ENCODE measurements at places on chromosomes 16 and 17. TPM values are rescaled to one million over a fixed set of nuclear protein-coding genes. Genes with fewer than 3 reads are reported as not detected.

AATF gene
- total RNA-seq, result 66.3 TPM

MAP2K6 gene
- 18.5 TPM for total RNA-seq

SCIMP gene
- total RNA-seq, result 0.80 TPM

CDH11 gene
- total RNA-seq, result 7.5 TPM

MMP2 gene
- 8.5 TPM for total RNA-seq

- no peaks in the 10 kb centered on the region for H3K4me1 ChIP-seq
- no peaks in the 10 kb centered on the region for H3K36me3 ChIP-seq
- no peak for DNase-seq
- no peak overlapping the region for H3K4me3 ChIP-seq
- no peaks in the 10 kb centered on the region for H3K27me3 ChIP-seq
- H3K27ac ChIP-seq, result no peak overlapping the region
Observed at GRCh38 chr17:70787721-70788300, 618.5 kb downstream of the KCNJ2 start.

DNA sequence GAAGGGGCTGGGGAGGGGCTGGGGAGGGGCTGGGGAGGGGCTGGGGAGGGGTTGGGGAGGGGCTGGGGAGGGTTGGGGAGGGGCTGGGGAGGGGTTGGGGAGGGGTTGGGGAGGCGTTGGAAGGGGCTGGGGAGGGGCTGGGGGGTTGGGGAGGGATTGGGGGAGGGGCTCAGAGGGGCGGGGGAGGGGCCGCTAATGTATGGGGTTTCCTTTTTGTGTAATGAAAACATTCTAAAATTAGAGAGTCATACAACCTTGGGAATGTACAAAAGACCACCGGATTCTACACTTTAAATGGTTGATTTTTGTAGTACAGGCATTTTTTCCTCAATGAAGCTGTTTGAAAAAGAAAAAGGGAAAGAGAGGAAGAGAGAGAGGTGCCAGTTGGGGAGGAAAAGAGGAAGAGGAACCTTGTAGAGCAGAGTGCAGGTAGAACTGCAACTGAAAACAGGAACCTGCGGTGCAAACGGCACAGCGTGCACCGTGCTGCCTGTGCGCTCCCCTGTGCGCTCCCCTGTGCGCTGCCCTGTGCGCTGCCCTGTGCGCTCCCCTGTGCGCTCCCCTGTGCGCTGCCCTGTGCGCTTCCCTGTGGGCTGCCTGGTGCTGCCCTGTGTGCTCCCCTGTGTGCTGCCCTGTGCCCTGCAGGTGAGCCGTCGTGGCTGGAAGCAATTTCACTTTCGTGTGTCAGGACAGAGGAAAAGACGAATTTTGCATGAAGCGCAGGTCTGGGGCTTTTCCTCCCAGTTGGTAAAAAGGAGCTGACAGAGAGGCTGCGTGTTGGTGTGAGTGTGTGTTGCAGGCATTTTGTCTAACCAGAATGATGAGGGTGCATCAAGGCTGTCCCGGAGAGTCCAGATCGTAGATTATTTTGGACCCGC, 40.8 kb downstream of the METRNL start:
- H3K27me3 ChIP-seq, result peaks cover 8% of the 10 kb centered on the region
- peaks cover 11% of the 10 kb centered on the region for H3K4me1 ChIP-seq
- DNase-seq, result peak; percentile 31
- no peaks in the 10 kb centered on the region for H3K36me3 ChIP-seq
- H3K27ac ChIP-seq, result no peak overlapping the region

GRCh38 chr17:72927146-72927545, 165.3 kb downstream of the SLC39A11 start:
- H3K4me1 ChIP-seq, result peaks cover 4% of the 10 kb centered on the region
- no peak for DNase-seq
- no peak overlapping the region for H3K4me3 ChIP-seq
- no peaks in the 10 kb centered on the region for H3K36me3 ChIP-seq

DNA sequence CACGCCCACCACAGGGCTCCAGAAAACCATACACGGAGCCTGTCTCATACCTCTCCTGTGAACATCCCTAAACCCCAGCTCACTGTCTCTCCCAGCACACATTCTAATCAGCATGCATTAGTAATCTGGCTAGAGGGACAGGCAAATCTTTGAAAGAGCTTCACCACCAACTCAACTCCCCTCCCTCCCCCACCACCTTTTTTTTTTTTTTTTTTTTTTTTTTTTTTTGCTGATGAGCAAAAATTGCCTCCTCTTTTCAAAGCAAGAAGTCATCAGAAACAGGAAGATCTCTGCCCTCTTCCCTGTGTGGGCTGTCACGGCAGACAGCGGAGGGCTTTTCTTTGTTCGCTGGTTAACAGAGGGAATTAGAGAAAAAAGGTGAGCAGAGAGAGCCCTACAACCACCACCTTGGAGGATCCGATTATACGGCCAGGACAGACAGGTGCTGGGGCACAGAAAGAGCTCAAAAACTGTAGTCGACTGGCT, 19.9 kb downstream of the GAS7 start:
- no peak overlapping the region for H3K4me3 ChIP-seq
- peaks cover 22% of the 10 kb centered on the region for H3K4me1 ChIP-seq
- no peak overlapping the region for H3K27ac ChIP-seq
- H3K36me3 ChIP-seq, result no peaks in the 10 kb centered on the region
- no peak for DNase-seq

DNA sequence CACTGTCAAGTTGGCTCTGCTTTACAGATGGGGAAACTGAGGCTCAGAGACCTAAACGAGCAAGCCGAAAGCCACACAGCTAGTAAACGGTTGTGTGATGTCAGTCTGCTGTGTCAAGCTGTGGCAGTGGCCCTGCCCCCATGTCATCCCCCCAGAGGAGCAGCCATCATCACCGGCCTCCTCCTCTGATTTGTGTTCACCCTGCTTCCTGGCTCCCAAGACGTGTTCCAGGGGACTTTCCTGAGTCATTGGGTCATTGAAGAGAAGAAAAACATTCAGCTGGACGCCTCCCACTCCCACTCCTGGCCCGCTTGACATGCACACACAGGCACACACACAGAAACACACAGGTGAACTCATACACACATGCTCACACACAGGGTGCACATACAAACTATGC, 54.0 kb upstream of the CIBAR2 start:
- no peaks in the 10 kb centered on the region for H3K36me3 ChIP-seq
- peaks cover 57% of the 10 kb centered on the region for H3K27me3 ChIP-seq
- H3K4me3 ChIP-seq, result no peak overlapping the region
- H3K27ac ChIP-seq, result no peak overlapping the region
- no peak for DNase-seq

DNA sequence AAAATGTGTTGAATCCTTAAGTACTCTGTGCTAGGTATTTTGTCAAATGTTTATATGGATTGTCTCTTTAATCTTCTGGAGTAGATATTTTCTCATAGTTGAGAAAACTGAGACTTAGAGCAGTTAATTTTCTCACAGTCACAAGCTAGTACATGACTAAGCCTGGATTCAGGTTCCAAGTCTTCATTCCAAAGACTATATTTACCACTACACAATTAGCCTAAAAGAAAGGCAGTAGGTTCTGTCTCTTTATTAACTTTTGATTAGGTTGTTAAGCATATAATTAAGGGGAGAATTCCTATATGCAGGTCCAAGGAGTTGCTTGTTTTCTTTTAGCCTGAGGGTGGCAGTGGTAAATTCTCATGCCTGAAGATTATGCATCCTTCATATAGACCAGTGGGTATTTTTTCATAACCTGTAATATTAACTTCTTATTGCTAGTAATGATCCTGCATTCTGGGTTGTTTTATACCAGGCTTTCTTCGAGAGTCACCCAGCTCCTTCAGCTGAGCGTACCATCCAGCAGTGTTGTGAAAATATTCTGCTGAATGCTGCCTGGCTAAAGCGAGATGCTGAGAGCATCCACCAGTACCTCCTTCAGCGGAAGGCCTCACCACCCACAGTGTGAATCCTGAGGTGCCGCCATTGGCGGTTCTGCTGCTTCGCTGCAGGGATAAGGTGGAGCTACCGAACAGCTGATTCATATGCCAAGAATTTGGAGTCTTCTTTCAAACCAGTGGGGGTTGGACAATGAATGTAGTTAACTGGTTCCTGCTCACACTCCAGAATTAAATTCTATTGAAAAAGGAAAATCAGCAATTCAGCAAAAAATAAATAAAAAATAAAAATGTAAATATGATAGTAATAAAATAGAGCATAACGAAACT, 28.2 kb upstream of the KPNB1 start:
- no peaks in the 10 kb centered on the region for H3K27me3 ChIP-seq
- H3K4me3 ChIP-seq, result no peak overlapping the region
- no peaks in the 10 kb centered on the region for H3K4me1 ChIP-seq

DNA sequence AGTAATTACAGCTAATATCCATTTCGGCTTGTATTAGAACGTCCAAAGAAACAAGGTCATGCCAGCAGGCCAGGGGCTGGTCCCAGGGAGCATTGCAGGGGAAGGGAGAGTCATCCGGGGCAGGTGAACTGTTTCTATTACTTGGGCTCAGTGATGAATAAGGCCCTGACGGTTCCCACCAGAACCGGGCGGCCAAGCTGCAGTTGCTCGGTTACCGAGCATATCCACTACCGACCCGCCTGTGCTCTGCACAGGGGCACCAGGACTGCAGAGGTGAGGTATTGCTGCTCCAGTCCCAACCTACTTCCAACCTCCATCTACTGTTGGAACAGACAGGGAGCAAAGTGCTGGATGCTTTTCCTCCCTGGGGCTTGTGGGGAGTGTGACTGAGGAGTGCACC, 295.5 kb downstream of the MAF start:
- no peaks in the 10 kb centered on the region for H3K4me1 ChIP-seq
- DNase-seq, result no peak
- no peak overlapping the region for H3K4me3 ChIP-seq

- no peak overlapping the region for H3K4me3 ChIP-seq
- no peaks in the 10 kb centered on the region for H3K4me1 ChIP-seq
- no peaks in the 10 kb centered on the region for H3K36me3 ChIP-seq
- H3K27me3 ChIP-seq, result peaks cover 2% of the 10 kb centered on the region
- no peak for DNase-seq
Observed at GRCh38 chr17:83187782-83188311, 108.4 kb downstream of the METRNL start.

- no peak overlapping the region for H3K4me3 ChIP-seq
- H3K36me3 ChIP-seq, result no peaks in the 10 kb centered on the region
- H3K27ac ChIP-seq, result no peak overlapping the region
- DNase-seq, result no peak
Observed at GRCh38 chr16:64445649-64446048, 676.2 kb downstream of the CDH11 start.

DNA sequence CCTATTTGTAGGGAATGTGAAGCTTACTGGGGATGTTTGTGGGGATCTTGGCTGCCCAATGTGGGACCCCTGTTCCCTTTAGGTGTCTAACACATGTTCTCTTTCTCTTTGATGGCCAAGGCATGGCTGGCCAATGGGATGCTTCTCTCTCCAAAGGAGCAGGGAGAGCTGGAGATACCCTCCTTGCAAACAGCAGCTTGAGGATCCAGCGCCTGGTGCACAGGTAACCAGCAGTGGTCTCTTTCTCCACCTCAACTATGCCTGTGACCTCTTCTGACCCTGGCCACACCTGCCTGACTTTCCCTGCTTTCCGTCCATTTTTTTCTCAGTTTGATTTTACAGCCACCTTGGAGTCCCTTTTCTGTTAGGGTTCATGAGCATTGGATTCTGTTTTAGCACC, 16.8 kb upstream of the NKD1 start:
- no peaks in the 10 kb centered on the region for H3K4me1 ChIP-seq
- no peak for DNase-seq
- no peaks in the 10 kb centered on the region for H3K36me3 ChIP-seq

GRCh38 chr16:27441998-27442397, 40.0 kb downstream of the IL21R start:
- no peaks in the 10 kb centered on the region for H3K27me3 ChIP-seq
- H3K27ac ChIP-seq, result no peak overlapping the region
- H3K4me3 ChIP-seq, result no peak overlapping the region
- H3K4me1 ChIP-seq, result peaks cover 11% of the 10 kb centered on the region
- no peak for DNase-seq
- H3K36me3 ChIP-seq, result peaks cover 60% of the 10 kb centered on the region

DNA sequence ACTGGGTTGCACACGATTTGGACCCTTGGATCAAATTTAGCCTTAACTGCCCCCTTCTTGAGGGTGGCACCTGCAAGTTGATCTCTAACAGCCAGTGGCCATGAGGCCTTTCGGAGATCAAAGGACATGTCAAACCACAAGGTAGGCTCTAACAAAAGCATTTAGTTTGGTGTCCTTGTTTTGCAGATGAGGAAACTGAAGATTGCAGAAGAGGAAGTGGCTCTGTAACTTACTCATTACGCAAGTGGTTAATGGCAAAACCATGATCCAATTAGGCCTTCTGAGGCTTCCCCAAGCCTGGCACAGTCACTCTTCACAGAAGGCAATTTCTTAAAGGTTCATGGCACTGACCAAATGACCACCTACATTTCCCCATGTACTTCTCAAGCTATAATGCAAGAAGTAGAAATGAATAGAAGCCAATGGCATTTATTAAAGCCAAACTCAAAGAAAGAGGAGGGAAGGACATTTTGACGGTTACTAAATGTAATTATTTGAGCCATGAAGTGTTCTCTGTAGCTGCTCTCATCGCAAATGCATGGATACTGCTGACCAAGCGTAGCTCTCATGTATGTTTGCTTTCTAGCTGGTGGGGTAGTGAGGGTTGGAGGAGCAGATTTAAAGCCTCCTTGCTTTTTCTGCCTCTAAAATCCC, 32.8 kb upstream of the ABCC12 start:
- DNase-seq, result no peak
- no peaks in the 10 kb centered on the region for H3K27me3 ChIP-seq
- H3K27ac ChIP-seq, result no peak overlapping the region
- H3K4me3 ChIP-seq, result no peak overlapping the region

DNA sequence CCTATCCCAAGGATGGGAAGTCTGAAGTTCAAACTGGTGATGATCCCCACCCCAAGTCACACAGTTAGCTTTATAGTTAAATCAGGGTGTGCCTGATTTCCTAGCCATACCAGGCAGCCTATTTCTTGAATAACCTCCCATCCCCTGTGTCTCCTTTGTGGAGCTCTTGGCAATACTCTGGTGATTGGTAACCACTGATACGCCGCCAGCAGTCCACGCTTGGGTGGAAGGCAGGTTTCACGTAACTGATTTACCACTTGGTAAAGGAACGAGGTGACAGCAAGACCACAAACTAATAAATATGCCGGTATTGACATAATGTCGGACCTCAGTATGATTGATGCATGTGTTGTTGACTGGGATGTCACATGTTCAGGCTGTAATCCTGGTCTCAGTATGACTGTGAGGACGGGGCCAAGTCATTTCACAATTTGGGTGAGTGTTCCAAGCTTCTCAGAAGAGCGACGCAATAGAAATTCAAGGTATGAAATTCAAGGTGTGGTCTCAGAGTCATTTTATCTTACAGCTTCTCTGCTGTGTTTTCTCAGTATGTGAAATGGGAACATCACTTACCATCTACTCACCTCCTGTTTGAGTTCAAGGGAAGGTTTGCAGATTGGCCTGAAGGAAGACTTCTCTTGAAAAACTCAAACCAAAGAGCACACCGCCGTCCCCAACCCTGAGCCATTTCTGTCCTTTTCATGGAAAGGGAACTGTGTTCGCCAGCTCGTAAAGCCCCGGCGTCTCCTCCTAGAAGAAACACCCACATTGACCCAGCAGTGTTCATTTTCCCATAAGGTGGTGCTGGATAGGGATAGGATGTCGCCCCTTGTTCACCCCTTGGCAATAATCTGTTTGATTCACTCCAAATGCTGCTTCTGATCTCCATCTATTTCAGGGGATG, 678.9 kb downstream of the WWOX start:
- H3K4me3 ChIP-seq, result no peak overlapping the region
- no peak for DNase-seq
- H3K36me3 ChIP-seq, result no peaks in the 10 kb centered on the region
- H3K4me1 ChIP-seq, result no peaks in the 10 kb centered on the region
- no peaks in the 10 kb centered on the region for H3K27me3 ChIP-seq

- H3K27me3 ChIP-seq, result no peaks in the 10 kb centered on the region
- H3K4me3 ChIP-seq, result no peak overlapping the region
- peaks cover 53% of the 10 kb centered on the region for H3K36me3 ChIP-seq
- H3K4me1 ChIP-seq, result peaks cover 12% of the 10 kb centered on the region
Observed at GRCh38 chr16:2974319-2975056, 5.3 kb downstream of the PAQR4 start.
